ENCODE measurements at places on chromosomes 12 and 14. TPM values are rescaled to one million over a fixed set of nuclear protein-coding genes. Genes with fewer than 3 reads are reported as not detected.

- no peak for DNase-seq
Observed at GRCh38 chr12:82517027-82517426, 158.7 kb downstream of the METTL25 start.

DNA sequence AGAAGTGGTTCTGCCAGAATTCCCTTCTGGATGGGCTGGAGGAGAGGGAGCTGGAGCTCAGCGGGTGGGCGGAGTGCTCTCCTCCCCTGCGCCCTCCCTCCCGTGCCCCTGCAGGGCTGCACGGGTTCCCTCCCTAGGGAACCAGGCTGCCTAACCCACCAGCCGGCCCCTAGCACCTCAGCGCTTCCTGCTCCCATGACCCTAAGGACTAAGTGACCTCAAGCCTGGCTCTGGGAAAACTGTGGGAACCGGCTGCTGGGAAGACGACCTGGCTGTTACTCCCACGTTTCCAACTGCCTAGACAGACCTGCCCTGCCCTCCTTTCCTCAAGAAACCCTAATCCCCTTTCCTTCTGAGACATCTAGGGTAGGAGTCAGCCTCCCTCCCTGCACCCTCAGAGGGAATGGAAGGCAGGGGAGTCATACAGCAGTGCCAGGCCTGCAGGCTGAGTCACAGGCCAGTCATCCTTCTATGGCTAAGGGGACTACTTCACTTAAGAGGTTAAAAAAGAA is 31.5 kb downstream of the SLC6A12 start:
- DNase-seq, result no peak

DNA sequence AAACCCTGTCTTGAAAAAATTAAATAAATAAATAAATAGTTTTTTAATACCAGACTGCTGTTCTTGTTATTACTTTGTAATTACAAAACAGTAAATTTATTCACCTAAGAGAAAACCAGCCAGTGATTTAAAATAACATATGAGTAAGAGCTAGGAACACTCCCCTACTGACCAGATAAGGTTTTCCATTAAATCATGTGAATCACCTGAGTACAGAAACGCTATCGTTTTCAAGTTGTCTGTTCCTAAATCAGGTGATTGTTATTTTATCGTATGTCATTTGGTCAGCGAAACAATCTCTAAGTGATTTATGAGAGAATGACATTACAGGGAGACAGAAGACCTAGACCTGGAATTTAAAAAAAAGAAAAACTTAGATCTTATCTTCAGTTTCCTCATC is 47.3 kb downstream of the RPS29 start:
- DNase-seq, result no peak

DNA sequence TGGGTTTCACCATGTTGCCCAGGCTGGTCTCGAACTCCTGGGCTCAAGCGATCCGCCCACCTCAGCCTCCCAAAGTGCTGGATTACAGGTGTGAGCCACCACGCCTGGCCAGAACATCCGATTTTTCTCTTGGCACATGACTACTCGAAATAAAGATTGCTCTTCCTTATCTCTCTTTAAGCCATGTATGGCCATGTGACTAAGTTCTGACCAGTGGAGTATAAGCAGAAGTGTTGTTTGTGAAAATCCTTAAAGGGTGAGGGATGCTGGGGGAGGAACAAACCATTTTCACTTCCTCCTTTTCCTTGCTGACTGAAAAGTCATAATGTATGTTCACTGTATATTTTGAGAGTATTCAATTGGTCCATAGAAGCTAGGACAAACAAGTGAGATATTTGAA is 50.7 kb upstream of the ATF7IP start:
- DNase-seq, result no peak

GRCh38 chr14:58297412-58297761 is 968 bp upstream of the ARID4A start:
- DNase-seq, result peak; percentile 66

DNA sequence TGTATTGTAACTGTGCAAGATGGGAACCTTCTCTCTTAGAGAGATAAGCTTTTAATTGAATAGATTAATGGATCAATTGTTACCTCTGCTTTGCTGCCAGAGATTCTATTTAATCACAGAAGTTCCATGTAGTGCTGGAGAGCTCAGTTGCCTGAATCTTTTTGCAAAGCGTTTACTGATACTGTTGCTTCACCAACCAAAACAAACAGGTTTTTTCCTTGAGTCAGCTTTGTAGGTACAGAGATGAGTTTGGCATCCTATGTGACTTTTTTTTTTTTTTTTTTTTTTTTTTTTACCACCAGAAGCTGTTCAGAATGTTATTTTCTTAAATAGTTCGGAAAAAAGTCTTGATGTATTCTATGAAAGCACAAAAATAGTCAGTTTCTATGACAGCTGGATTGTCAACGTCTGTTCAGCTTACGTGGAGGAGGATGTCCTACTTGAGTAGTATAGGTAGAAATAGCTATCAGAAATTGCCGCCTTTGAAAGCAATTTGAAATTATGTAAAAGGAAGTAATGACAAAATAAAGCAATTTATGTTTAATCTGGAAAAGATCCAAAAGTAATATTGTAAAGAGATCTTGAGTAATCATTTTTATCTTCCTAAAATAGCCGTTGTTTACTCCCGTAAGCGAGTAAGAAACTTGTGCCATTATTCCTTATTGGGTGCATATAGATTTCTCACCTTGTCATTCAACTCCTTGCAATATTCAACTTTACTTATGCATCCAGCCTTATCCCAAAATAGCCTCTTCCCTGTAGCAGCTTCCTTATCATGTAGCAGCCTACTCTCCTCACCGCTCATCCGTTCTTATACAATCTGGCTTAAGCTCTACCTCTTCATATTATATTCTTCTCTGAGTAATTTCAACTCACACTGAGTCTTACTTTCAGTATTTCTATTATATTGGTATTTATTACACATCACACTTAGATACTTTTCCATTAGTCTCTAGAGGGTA is 5.2 kb downstream of the LRRK2 start:
- DNase-seq, result no peak

DNA sequence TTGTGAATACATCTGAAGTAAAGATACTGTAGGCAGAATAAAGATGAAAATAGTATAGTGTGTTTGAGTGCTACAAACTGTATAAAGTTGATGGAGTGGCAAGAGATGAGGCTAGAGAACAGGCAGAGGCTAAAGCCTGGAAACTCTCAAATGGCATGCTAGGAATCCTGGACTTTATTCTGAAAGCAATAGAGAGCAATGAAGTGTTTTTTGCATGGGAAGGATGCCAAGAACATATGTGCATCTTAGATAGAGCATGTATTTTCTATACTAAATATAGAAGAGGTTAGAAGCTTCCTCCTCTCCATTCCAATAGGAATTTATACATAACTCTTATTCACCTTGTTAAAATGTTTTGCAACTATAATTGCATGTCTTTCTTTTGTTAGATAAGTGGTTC is 86.3 kb upstream of the TMTC2 start:
- no peak for DNase-seq

GRCh38 chr12:85948340-85948739 is 74.2 kb downstream of the NTS start:
- DNase-seq, result no peak

GRCh38 chr14:97975216-97975615 is 1178.0 kb downstream of the VRK1 start:
- DNase-seq, result no peak

- DNase-seq, result no peak
Observed at GRCh38 chr14:73785336-73785833, 66.2 kb upstream of the PTGR2 start.

- DNase-seq, result no peak
Observed at GRCh38 chr14:72485695-72486094, 408.2 kb downstream of the DPF3 start.

The SIX1 gene
- total RNA-seq, result 0.14 TPM

The TMEM30B gene
- total RNA-seq, result 22.5 TPM

The SYNE3 gene
- 19.3 TPM for total RNA-seq

All from upper lobe of right lung (tissue), 1 donor.